Foreskin keratinocyte (primary cell): ENCODE measurements at places on chromosomes 16 and 17. TPM values are rescaled to one million over a fixed set of nuclear protein-coding genes. Genes with fewer than 3 reads are reported as not detected.

DNA sequence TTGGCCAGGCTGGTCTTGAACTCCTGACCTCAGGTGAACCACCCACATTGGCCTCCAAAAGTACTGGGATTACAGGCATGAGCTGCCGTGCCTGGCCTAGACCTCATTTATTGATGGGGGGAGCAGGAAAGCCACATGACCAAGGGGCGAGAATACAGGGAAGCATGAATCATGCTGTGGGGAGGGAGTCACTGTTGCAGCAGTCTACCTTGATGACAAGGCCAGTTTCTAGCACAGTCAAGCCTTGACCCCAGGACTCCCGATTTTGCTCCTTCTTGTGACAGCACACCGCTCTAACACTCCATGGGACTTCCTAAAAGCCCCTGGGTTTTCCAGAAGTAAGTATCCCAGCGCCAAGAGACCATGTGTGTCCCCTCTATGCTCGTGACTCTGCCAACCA is 42.9 kb upstream of the IRF8 start:
- DNase-seq: no peak

The UMOD gene
- not detected in 2 replicates for polyA plus RNA-seq

- DNase-seq: no peak
These were observed 15.9 kb upstream of the PDXDC1 start for GRCh38 chr16:14958970-14959369.

The KRTAP4-1 gene
- not detected in 2 replicates for polyA plus RNA-seq

- DNase-seq: no peak
These were observed 193.2 kb upstream of the MYOCD start for GRCh38 chr17:12472252-12473173.

The DNAH2 gene
- 0.06 and 0.09 TPM in 2 replicates for polyA plus RNA-seq

DNA sequence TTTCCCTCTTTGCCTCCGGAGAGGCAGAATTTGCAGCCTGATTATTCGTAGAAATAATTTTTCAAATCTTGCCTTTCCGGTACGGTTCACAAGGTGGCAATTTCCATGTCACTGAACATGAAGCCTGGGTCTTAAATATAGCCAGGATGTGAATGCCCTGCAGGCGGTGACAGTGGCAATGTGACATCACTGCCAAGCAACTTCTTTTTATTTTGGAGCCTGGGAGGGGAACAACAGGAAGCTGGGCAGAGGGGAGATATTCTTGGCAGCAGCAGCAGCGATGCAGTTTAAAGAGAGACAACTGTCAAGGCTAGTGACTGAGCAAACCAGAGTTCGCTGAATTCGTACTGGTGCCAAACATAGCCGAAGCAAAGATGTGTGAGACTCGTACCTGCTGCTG is 171.1 kb downstream of the SNX29 start:
- DNase-seq: no peak

DNA sequence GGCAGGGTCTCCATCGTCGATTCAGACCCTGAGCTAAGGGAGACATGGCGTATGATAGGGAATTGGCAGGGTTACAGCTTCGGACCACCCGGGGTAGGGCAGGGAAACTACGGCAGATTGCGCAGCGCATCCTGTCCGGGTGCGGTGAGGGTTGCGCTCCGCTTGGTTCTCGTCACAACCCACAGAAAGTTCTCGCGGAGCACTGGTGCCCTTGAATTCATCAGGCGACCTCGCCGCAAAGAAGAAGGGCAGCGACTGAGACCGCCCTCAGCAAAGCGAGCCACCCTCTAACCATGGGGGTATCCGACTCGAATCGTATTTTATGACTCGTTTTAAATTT is 1.2 kb downstream of the HS3ST3B1 start:
- DNase-seq: no peak

DNA sequence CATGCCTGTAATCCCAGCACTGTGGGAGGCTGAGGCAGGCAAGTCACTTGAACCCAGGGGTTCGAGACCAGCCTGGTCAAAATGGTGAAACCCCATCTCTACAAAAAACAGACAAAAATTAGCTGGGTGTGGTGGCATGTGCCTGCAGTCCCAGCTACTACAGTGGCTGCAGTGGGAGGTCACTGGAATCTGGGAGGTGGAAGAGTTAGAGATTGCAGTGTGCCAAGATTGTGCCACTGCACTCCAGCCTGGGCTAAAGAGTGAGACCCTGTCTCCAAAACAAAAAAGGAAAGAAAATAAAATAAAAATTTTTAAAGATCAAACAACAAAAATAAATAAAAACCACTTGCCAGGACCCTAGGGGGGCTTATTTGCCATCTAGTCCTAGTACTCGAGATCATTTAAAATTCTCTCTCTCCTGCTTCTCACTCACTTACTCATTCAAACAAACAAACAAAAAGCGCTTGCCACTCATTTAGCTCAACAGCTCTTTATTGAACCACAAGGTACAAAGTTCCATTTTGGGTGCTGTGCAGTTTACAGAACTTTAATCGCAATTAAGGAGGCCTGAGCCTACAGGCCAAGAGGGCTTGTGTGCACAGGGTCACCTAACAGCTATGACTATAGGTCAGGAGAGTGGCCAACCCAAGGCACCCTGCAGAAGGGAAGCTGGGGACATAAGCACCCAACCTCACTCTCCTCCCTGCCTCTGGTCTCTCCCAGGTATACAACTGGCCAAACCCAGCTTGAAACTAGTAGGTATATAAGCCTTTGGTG is 4.4 kb downstream of the CHD9NB start:
- no peak for DNase-seq

The ZNF629 gene
- 6.0 and 6.1 TPM in 2 replicates for polyA plus RNA-seq

GRCh38 chr16:81748476-81749198 is 30.5 kb upstream of the PLCG2 start:
- no peak for DNase-seq

- DNase-seq: no peak
These were observed 1.6 kb downstream of the MIEF2 start for GRCh38 chr17:18262111-18262510.

The IL32 gene
- 28.4 and 54.3 TPM in 2 replicates for polyA plus RNA-seq

The VWA3A gene
- not detected in 2 replicates for polyA plus RNA-seq

GRCh38 chr17:35749560-35750412 is 3.3 kb downstream of the GAS2L2 start:
- DNase-seq: no peak

DNA sequence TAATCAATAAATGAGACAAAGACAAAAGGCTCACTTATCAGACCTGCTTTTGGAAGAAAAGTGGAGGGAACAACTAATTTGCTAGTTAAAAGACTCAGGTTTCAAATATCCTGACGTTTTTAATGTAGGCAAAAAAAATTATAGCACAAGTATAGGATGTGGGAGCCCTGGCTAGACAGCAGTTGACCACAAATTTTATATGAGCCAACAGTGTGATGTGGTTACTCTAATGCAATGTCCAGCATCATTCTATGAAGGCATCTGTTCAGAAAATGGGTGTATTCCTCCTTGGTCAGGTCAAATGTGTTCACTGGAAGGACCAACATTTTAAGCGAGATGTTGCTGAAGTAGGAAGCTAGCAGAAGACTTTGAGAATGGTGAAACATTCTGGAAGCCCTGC is 237.4 kb downstream of the MAP2K6 start:
- no peak for DNase-seq

DNA sequence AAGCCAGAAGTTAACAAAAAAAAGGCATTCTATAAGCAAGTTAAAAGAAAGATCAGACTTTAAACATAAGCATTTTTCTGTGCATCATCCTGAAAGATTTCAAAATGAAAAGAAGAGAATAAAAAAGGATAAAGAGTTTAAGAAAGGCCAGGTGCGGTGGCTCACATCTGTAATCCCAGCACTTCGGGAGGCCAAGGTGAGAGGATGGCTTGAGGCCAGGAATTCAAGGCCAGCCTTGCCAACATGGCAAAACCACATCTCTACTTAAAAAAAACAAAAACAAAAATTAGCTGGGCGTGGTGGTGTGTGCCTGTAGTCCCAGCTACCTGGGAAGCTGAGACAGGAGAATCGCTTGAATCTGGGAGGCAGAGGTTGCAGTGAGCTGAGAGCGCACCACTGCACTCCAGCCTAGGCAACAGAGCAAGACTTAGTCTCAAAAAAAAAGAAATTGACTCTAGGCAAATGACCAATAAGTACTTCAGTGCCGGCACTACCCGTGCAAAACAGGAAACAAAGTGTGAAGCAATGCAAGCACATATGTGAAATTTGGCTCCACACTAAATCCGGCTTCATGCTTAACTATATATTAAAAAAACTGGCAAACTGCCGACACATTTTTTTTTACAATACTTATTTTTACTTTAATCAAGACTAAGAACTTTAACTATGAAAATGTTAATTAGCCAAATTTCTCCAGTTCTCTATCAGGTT is 83.2 kb upstream of the C17orf78 start:
- no peak for DNase-seq

DNA sequence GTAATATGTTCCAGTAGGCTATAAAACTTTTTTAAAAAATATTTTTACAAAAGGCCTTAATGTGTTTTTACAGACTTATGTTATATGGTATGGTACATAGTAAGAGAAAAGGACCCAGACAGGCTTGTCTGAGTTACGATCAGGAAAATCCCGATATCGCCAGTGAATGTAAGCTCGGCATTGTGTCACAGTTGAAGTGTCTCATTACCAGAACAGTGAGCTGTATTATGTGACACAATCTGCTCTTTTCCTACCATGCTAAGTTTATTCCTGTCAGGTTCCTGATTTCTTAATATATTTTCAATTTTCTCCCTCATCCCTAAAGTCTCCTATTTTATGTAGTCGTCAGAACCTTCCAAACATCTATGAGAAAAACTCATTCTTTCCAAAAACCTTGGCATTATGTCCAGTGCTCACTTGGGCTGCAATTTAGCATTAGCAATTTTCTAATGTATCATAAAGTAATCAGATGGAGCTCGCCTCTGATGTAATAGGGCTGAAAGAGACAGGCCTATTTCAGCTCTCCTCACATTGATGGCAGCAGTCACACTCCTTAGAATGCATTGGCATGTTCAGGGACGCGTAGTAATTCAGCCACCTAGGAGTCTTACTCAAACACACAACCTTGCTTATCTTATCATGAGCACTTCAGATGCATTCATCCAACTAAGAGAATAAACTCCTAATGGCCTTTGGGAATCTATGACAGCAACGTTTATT is 147.6 kb upstream of the NOG start:
- no peak for DNase-seq

The UBE2G1 gene
- 34.0 and 36.4 TPM in 2 replicates for polyA plus RNA-seq

The KREMEN2 gene
- 10.7 and 14.5 TPM in 2 replicates for polyA plus RNA-seq

DNA sequence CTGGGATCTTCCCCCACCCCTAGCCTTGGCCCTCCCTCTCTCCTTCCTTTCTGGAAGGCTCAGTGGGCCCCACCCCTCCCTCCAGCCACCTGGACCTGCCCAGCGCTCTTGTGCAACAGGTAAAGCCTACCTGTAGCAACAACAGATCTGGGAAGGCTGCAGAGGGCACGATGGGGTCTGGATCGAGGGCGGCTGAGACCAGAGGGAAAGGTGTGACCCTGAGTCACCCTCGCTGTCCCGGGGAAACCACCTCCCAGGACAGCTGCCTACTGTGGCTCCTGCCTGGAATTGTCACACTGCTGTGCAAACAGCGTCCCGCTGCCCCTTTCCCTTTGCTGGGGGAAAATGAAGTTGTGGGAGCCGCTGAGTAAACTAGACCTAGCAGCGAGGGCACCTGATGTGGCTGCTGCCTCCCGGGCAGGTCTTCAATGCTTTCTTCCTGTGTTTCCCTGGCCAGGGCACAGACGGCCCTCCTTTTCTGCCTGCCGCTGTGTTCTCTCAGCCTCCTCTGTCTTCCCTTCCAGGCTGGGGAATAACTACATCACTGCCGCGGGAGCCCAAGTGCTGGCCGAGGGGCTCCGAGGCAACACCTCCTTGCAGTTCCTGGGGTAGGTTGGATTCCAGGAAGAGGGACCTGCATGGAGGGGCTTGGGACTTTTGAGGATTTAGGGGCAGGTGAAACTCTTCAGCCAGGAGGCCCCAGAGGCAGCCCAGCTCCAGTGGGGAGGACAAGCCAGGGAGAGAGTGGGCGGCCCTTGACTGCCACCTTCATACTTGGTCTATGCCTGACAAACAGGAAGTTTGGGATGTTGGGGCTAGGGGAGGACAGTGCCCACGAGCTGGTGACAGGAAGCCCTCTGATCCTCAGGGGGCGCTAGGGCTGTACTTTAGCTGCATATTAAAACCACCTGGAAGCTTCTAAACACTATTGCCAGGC is 22.2 kb upstream of the CYLD start:
- no peak for DNase-seq

- DNase-seq: no peak
These were observed 42.3 kb downstream of the BPTF start for GRCh38 chr17:67867591-67867990.

DNA sequence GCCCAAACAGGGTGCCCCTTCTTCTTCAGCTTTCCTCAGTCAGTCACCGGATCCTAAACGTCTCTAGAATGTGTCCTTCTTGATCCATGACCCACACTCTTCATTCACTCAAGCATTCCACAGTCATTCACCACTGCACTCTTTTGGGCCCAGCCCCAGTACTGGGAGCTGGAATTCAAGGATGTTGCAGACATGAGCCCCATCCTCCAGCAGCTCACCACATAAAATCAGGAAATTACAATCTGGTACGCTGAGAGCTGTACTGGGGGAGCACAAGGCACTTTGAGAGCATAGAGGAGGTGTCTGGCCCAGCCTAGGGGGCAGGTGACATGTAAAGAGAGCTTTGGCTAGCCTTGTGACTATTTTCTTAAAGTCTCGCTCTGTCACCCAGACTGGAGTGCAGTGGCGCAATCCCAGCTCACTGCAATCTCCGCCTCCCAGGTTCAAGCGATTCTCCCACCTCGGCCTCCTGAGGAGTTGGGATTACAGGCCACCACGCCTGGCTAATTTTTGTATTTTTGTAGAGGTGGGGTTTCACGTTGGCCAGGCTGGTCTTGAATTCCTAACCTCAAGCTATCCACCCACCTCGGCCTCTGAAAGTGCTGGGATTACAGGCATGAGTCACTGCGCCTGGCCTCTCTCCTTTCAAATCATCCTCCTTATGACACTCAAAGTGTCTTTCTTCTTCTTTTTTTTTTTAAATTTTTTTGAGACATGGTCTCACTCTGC is 18.7 kb downstream of the CES4A start:
- DNase-seq: no peak

DNA sequence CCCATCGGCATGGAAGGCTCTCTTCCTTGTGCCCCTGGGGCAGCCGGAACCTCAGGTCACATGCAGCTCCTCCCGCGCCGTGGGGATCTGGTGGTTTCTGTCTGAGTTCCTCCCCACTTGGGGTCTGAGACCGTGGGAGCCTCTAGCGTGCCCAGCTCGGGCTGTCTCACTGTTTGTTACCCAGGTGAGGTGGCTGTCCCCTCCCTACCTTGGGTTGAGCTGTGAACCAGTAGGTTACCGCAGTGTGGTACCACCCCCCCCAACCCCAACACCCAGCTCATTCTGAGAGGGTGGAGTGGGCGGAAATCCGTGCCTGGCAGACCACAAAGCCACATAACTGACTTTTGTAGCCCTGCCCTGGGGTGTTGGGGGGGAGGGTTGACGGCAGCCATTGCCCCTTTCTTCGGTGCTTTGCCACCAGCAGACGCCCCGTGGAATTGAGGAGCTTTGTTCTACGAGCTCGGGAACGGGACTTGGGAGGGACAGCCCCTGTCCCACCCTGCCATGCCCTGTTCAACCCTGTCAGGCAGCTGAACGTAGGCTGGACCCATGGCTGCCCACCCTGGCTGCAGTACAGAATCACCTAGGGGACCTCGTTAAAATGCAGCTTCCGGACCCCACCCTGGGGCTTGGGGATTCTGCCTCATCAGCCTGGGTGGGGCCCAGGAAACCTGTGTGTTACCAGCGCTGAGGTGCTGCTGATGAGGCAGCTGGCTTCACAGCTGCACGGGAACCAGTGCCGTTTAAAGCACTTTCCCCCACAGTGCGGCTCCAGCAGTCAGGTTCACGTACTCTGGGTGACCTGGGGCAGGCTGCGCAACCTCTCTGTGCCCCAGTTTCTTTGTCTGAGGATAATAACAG is 18.5 kb downstream of the RAP1GAP2 start:
- no peak for DNase-seq

The ADAD2 gene
- polyA plus RNA-seq: not detected in 2 replicates
